ENCODE measurements at places on chromosomes 3 and 15. TPM values are rescaled to one million over a fixed set of nuclear protein-coding genes. Genes with fewer than 3 reads are reported as not detected.

Gene ATP13A5
- total RNA-seq, result 0.05 TPM

Gene A4GNT
- total RNA-seq, result 0.05 TPM

Gene GABRG3
- total RNA-seq, result 2.0 TPM

Gene CPNE9
- total RNA-seq, result 0.14 TPM

Gene REC114
- total RNA-seq, result 0.09 TPM

- no peak overlapping the region for H3K27ac ChIP-seq
- H3K4me3 ChIP-seq, result no peak overlapping the region
- no peaks in the 10 kb centered on the region for H3K36me3 ChIP-seq
- H3K4me1 ChIP-seq, result peaks cover 4% of the 10 kb centered on the region
- no peak for DNase-seq
- no peaks in the 10 kb centered on the region for H3K27me3 ChIP-seq
Measured at GRCh38 chr3:11535243-11535960, 108.3 kb downstream of the VGLL4 start.

GRCh38 chr15:65101411-65101890 lies 13.5 kb downstream of the UBAP1L start:
- peak; percentile 27 for DNase-seq
- no peaks in the 10 kb centered on the region for H3K4me1 ChIP-seq
- peaks cover 61% of the 10 kb centered on the region for H3K36me3 ChIP-seq

- no peaks in the 10 kb centered on the region for H3K27me3 ChIP-seq
- H3K4me3 ChIP-seq, result no peak overlapping the region
- no peaks in the 10 kb centered on the region for H3K4me1 ChIP-seq
- no peak overlapping the region for H3K27ac ChIP-seq
Measured at GRCh38 chr3:38987456-38987855, 64.3 kb downstream of the SCN11A start.

GRCh38 chr15:69885173-69885955 lies 212.4 kb downstream of the TLE3 start:
- H3K4me3 ChIP-seq, result no peak overlapping the region
- H3K27me3 ChIP-seq, result peaks cover 2% of the 10 kb centered on the region
- no peaks in the 10 kb centered on the region for H3K36me3 ChIP-seq
- H3K27ac ChIP-seq, result no peak overlapping the region
- no peak for DNase-seq
- H3K4me1 ChIP-seq, result no peaks in the 10 kb centered on the region

DNA sequence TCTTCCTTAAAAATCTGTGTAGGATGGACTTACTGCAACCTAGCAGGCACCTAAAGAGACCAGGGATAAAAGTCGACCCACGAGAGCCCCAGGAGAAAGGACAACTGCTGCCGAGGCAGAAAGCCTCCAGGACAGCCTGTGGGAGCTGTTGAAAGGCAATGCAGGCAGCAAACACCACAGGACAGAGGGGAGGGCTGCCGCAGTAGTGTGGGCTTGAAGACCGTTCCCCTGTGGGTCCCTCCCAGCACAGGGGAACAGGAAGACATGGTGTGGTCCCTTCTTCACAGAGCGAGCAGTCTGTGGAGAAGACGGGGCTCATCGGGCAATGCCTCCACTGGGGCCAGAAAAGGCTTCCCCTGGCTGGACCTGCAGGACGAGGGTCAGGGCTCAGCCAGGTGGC lies 58.5 kb upstream of the GATA2 start:
- no peak for DNase-seq
- no peaks in the 10 kb centered on the region for H3K36me3 ChIP-seq
- H3K27me3 ChIP-seq, result peaks cover 26% of the 10 kb centered on the region
- H3K4me1 ChIP-seq, result peaks cover 12% of the 10 kb centered on the region
- no peak overlapping the region for H3K4me3 ChIP-seq
- H3K27ac ChIP-seq, result no peak overlapping the region

DNA sequence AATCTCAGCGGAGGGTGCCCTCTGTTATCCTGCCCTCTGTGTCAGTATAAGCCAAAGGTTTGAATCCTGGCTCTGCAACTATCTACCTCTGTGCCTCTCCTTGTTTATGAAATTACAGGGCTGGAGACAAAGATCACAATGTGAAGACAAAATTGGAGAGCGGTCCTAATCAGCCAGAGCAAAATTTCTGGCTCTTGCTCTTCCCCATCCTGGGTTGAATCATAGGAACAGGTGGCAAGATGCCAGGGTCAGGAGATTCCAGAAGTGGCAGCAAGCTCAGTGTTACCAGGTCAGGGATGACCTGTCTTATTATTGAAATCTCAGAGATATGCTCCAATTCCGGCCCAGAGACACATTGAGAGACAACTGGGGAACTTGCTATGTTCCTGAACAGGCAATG lies 2.3 kb upstream of the CCR2 start:
- H3K36me3 ChIP-seq, result no peaks in the 10 kb centered on the region
- H3K4me1 ChIP-seq, result peaks cover 14% of the 10 kb centered on the region
- DNase-seq, result no peak
- H3K4me3 ChIP-seq, result no peak overlapping the region
- H3K27me3 ChIP-seq, result no peaks in the 10 kb centered on the region

GRCh38 chr15:50030456-50030855 lies 88.6 kb downstream of the ATP8B4 start:
- H3K27ac ChIP-seq, result peak overlapping the region; percentile 91
- no peak overlapping the region for H3K4me3 ChIP-seq
- DNase-seq, result peak; percentile 41
- H3K36me3 ChIP-seq, result no peaks in the 10 kb centered on the region

DNA sequence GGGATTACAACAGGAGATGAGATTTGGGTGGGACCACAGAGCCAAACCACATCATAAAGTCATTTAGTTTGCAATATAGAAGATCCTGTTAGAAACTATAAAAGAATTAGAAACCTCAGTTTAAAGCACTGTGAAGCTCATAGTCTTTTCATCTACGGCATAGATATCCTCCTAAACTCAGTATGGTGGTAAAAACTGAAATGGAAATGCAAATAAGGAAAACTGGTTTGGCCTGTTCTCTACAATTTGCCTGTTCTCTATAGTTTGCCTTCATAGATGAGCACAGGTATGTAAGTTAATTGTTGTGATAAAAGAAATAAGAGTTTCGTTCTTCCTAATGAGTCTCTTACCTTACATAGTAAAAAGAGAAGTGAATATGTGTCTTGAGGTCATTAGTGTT lies 331.6 kb upstream of the ARL6 start:
- no peaks in the 10 kb centered on the region for H3K4me1 ChIP-seq
- no peak overlapping the region for H3K4me3 ChIP-seq
- H3K27ac ChIP-seq, result no peak overlapping the region
- DNase-seq, result no peak
- H3K36me3 ChIP-seq, result no peaks in the 10 kb centered on the region

GRCh38 chr3:121894301-121894990 lies at the start of gene SLC15A2:
TSS of gene SLC15A2 (plus strand) at chr3:121894401. CDS start at chr3:121894477, 76 bp downstream.
- no peak within 1 kb of the TSS for H3K27ac ChIP-seq
- DNase-seq, result no peak
- no peaks in the 10 kb centered on the region for H3K36me3 ChIP-seq
- no peak within 1 kb of the TSS for H3K4me3 ChIP-seq
- no peaks in the 10 kb centered on the region for H3K4me1 ChIP-seq

- no peaks in the 10 kb centered on the region for H3K4me1 ChIP-seq
- DNase-seq, result no peak
- H3K4me3 ChIP-seq, result no peak overlapping the region
- H3K36me3 ChIP-seq, result no peaks in the 10 kb centered on the region
Measured at GRCh38 chr3:14549256-14549919, 9.2 kb upstream of the GRIP2 start.

DNA sequence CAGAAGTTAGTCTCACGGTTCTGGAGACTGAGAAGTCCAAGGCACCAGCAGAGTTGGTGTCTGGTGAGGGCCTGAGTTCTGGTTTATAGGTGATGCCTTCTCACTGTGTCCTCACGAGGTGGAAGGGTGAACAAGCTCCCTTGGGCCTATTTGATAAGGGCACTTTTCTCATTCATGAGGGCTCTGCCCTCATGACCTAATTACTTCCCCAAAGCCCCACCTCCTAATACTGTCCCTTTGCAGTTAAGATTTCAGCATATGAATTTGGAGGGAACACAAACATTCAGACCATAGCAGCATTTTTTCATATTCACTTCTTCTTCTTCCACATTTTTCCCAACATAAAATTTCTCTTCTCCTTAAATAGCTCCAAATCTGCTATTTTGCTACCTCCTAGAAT lies 41.5 kb downstream of the TMEM41A start:
- no peaks in the 10 kb centered on the region for H3K4me1 ChIP-seq
- no peak for DNase-seq
- no peaks in the 10 kb centered on the region for H3K27me3 ChIP-seq
- H3K36me3 ChIP-seq, result no peaks in the 10 kb centered on the region
- no peak overlapping the region for H3K27ac ChIP-seq

GRCh38 chr15:23869396-23869795 lies 182.3 kb upstream of the NDN start:
- DNase-seq, result no peak
- no peak overlapping the region for H3K4me3 ChIP-seq
- peaks cover 3% of the 10 kb centered on the region for H3K27me3 ChIP-seq
- H3K4me1 ChIP-seq, result no peaks in the 10 kb centered on the region

- peaks cover 6% of the 10 kb centered on the region for H3K36me3 ChIP-seq
- no peak for DNase-seq
- H3K27me3 ChIP-seq, result peaks cover 11% of the 10 kb centered on the region
- H3K4me3 ChIP-seq, result no peak overlapping the region
- H3K27ac ChIP-seq, result peak overlapping the region; percentile 36
Measured at GRCh38 chr3:12964711-12965612, 108.3 kb downstream of the IQSEC1 start.

GRCh38 chr3:30286811-30287210 lies 319.6 kb upstream of the TGFBR2 start:
- H3K27ac ChIP-seq, result no peak overlapping the region
- no peaks in the 10 kb centered on the region for H3K27me3 ChIP-seq
- no peak for DNase-seq
- H3K4me3 ChIP-seq, result no peak overlapping the region

DNA sequence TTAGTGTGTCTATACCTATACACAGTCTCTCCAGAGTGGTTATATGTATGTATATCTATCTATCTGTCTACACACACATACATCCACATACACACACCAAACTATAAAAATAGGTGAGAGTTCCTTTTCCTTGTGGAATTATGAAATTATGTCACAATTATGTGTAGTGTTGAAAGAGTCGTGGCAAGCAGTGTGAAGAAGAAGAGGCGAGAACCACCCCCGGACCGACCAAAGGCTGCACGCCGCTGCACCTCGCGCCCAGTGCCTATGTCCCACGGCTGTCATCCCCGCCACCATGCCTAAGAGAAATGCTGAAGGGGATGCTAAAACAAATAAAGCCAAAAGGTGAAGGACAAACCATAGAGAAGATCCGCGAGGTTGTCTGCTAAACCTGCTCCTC lies 95.0 kb upstream of the RAP2B start:
- H3K27ac ChIP-seq, result no peak overlapping the region
- no peaks in the 10 kb centered on the region for H3K36me3 ChIP-seq
- DNase-seq, result no peak

DNA sequence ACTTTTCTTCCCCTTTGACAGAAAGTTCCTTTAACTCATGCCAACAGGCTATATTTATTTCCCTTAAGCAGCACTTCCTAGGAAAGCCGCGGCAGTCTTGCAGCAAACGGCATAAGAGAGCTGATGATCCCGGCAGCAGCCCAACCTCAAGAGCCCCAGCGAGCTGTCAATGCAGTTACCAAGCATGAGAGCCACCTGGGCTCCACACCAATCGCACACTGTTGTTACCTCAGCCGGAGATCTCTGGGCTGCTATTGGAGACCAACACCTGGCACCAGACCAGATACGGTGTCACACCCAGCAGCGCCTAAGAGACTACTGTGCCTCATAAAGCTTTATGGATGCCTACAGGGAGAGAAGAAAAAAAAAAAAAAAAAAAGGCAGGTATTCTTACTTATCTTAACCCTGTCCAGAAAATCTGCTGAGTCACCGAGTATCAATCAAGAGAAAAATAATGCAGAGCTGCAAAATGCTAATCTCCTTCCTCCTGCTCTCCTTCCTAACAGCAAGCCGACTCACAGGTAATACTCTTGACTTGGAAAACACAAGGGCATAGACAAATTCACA lies 11.7 kb downstream of the ABCC5 start:
- H3K27ac ChIP-seq, result peak overlapping the region; percentile 63
- H3K27me3 ChIP-seq, result no peaks in the 10 kb centered on the region
- DNase-seq, result peak; percentile 83
- no peak overlapping the region for H3K4me3 ChIP-seq
- H3K4me1 ChIP-seq, result peaks cover 17% of the 10 kb centered on the region
- H3K36me3 ChIP-seq, result peaks cover 4% of the 10 kb centered on the region

GRCh38 chr15:94416820-94417219 lies 185.5 kb downstream of the MCTP2 start:
- no peaks in the 10 kb centered on the region for H3K4me1 ChIP-seq
- no peaks in the 10 kb centered on the region for H3K27me3 ChIP-seq
- DNase-seq, result no peak
- no peak overlapping the region for H3K27ac ChIP-seq

DNA sequence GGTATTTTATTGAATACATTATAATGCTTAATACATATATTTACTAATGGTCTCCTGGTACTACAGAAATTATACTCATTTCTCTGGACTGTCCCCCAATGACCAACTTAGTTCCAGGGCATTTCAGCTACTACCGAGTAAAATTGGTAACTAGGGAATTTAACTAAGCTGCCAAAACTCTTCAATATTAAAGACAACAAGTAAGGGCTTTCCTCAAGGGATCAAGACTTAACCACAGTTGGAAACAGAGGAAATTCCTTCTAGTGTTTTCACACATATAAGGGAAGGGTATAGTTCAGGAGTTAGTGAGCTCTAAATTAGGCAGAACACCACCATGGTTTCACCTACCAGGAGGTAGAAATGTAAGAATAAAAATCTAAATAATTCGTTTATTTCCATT lies 357.4 kb downstream of the TBL1XR1 start:
- no peak overlapping the region for H3K27ac ChIP-seq
- H3K27me3 ChIP-seq, result no peaks in the 10 kb centered on the region
- H3K4me3 ChIP-seq, result no peak overlapping the region
- no peaks in the 10 kb centered on the region for H3K4me1 ChIP-seq
- no peaks in the 10 kb centered on the region for H3K36me3 ChIP-seq

All from thymus (tissue), 14 donors.